ENCODE measurements at places on chromosomes 7 and 10.

DNA sequence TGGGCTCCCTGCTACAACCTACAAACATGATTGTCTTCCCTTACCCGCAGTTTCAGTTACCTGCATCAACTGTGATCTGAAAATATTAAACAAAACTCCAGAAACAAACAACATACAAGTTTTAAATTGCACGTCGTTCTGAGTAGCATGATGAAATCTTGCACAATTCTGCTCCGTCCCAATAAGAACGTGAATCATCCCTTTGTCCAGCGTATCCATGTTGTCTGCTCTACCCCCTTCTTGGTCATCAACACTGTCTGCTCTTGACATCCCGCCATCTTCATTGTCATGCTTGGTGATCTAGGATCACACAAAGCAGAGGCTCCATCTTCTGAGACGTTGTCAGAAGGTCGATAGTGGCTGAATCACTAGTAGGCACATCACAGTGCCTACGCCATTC lies 53.9 kb downstream of the ACADSB start:
- no peak for DNase-seq

DNA sequence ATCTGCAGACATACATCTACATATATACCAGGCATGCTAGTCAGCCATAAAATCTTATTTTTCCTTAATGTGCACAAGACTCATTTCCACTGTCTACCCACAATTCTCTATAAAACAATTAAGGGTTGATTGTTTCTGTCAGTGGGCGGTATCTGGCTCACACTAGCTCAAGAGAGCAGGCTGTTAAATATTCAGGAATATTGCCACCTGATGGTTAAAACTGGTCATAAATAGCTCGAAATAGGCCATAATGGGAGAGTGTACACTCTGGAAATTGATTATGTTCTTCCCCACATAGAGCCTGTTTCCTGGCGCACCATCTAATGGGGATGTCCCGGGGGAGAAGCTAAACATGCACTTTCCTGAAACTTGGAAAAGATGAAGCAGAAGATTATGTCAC lies 620.6 kb upstream of the ANKRD30A start:
- no peak for DNase-seq

- DNase-seq = no peak
These were observed 37.4 kb downstream of the ZNRF2 start for GRCh38 chr7:30321882-30322192.

DNA sequence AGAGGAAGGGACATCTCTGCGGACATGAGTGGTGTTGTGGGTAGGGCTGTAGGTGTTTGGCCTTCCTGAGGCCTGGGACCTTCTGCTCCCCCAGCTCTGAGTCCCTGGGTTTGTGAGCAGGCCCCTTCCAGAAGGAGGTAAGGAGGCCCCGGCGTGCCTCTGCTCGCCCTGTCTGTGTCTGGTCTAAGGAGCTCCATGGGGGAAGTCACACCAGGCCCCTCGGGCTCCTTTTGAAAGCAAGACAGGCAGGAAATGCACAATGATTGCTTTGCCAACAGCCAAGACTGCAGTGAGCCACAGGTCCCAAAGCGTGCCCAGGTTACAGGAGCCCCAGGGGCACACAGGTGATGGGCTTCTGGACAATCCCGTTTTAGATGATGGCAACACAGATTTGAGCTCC lies 89.5 kb downstream of the FAM53B start:
- DNase-seq = no peak

DNA sequence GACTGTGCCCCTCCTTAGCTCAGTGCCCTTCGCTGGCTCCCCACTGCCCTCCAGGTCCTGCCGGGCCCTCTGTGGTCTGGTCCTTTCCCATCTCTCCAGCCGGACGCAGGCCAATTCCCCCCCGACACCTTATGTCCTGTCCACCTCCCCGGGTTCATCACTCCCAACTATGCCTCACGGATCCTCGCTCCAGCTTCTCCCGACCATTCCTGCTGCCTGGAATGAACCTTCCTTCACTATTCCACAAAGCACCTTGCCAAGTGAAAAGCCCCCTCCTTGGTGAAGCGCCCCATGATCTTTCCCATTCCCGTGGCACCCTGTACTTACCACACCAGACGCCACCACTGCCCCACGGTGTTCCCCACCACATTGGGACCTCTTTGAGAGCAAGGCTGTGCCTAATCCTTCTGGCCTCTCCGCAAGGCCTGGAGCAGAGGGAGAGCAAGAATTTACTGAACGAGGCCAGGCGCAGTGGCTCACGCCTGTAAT lies 47.2 kb downstream of the TMEM270 start:
- no peak for DNase-seq

DNA sequence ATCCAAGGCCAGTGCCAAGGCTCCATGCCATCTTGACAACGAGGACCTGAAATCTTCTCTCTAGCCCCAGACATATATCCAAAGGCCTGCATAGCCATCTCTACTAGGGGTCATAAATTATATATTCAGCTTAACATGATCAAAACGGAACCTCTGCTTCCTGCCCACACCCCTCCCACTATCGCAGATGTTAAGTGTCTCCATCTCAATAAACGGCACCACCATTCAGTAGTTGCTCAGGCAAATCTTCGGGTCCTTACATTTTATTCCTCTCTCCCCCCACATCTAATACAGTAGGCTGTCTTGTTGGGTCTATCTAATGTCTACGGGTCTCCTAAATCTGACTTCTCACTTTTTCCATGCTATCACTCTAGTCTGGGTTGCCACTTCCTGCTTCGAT lies 201.1 kb upstream of the PLXNA4 start:
- DNase-seq = no peak

DNA sequence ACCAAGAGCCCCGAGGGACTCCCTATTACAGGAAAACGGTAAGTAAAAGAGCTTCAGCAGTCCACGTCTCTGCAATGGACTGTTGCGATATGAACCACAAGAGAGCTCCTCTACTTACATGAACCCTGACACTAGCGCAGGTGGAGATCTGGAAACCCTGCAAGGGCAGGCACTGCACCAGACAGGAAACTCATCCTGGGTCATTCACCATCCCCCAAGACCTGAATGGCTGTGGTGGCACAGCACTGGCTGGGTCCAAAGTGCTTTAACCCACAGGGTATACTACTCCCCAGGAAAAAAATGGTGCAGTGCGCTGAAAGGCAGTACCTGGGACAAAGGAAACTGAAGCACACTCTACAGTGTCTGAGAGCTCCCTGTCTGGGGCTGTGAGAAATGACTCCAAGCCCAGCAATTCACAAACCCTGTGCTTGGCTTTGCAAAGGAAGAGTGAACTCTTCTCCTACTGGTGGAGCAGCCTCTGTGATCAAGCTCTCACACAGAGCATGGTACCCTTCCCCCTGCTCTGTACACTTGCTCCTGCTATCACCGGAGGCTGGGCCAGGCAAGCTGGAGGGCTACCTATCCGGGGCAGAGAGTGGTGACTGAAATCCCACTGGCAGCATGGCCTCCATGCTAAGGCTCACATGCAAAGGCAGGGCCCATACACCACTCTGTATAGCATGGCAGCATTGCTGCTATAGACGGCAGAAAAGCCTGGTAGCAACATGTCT lies 44.9 kb downstream of the HIBADH start:
- no peak for DNase-seq

DNA sequence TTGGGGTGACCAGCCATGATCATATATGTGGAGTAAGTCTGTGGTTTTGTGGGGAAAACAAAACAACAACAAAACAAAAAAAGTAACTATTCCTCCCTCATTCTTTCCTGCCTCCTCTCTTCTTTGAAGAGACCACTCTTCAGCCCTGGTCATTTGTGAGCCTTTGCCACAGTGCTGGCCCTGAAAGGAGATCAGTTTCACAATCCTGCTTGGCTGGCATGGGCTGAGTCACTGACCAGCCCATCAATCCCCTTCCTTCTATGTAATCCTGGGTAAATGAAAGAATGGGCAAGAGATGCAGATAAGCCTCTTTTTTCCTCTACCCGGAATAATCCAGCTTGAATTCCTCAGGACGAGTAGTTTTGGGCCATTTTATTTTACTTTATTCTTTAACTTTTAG lies 13.6 kb downstream of the CSTF2T start:
- DNase-seq = no peak

DNA sequence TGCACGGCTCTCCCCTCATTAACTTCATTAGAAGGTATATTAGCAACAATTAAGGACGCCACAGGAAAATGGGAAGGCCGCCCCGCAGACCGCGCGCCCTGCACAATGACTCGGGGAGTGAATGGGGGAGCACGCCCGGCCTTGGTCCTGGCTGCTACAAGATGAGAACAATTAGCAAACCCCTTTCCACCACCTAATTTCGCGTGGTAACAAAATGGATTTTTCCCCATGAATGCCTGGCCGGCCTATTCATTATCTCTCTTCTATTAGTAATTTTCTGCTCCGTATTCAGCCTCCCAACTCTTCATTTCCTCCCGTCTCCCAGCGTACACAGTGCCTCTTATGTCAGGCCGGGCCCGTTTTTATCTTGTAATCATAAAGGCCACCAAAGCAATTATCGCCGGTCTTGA lies 346.9 kb downstream of the DNAJB6 start:
- DNase-seq = no peak

GRCh38 chr7:93219868-93220267 lies 6.4 kb downstream of the HEPACAM2 start:
- DNase-seq = no peak

- DNase-seq = no peak
These were observed 75.1 kb downstream of the GRK5 start for GRCh38 chr10:119282446-119282845.

GRCh38 chr10:115875172-115875571 lies 397.8 kb downstream of the GFRA1 start:
- no peak for DNase-seq

GRCh38 chr7:158255558-158255957 lies 332.1 kb downstream of the PTPRN2 start:
- DNase-seq = no peak

GRCh38 chr10:20237091-20237570 lies 420.9 kb downstream of the PLXDC2 start:
- DNase-seq = no peak

DNA sequence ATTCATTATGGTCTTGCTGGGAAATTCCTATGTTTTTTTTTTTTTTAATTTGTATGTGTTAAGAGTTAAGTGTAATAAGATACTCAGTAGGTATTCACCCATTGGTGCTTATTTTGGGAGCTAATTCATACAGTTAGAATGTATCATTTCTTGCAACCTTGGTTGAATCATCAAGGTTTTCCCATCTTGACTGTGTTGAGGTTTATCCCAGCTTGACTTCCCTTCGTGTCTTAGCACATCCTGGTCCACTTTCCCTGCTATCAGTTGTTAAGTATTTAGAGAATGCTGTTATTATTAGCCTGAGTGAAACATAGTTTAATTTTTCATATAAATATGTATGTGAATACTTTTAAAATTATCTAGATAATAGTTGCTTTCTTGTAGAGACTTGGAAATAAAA lies 20.8 kb downstream of the RALA start:
- no peak for DNase-seq

- no peak for DNase-seq
These were observed 325.6 kb downstream of the HPSE2 start for GRCh38 chr10:98910048-98910447.

DNA sequence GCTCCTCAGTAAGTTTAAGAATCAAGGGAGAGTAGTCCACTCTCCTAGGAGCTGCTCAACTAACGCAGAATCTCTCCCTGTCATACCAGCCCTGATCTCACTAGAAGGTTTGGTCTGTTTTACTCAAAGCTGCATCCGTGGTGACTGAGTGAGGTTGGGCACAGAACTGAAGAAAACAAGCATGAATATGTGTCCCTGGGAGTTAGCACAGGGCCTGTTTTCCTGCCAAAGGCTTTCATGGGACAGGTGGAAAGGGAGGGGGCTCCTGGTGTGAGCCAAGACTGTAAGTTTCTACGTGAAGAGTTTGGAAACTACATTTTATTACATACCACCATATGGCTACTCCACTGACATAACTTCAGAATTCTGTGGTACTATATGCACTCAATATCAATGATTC lies 705.9 kb downstream of the MAGI2 start:
- DNase-seq = no peak

DNA sequence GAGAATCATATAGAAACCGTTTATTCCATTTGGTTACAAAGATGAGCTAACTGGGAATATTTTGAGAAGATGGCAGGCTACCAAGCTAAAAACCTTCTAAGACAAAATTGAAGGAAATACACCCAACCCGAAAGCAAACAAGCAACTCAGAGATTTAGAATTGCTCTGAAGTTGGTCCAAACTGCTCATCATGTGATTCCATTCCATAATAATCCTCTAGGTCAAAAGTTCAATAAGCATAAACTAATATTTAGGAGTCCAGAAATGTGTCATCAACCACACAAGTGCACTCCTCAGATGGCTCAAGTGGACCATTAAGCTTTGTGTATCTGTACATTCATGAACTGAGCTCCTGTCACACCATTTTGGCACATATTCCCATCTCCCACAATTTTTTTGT lies 28.7 kb downstream of the DGKI start:
- DNase-seq = no peak

DNA sequence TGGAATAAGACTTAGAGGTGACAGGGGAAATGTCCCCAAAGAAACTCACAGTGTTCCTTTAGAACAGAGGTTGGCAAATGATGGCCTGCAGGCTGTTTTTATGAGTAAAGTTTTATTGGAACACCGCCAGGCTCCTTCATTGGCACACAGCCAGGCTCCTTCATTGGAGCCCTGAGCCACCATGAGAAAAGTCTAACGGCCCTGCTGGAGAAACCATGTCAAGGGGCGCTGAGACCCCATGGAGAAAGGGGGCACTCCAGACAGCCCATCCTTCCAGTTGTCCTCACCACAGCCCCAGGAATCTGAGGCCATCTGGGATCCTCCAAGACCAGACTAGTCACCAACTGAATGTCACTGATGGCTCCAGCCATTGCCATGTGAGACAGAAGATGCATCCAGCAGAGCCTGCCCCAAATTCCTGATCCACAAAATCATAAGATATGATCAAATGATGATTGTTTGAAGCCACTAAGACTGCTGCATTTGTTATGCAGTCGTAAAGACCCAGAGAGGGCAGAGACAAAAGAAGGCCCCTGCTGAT lies 88.2 kb upstream of the GPR26 start:
- no peak for DNase-seq

DNA sequence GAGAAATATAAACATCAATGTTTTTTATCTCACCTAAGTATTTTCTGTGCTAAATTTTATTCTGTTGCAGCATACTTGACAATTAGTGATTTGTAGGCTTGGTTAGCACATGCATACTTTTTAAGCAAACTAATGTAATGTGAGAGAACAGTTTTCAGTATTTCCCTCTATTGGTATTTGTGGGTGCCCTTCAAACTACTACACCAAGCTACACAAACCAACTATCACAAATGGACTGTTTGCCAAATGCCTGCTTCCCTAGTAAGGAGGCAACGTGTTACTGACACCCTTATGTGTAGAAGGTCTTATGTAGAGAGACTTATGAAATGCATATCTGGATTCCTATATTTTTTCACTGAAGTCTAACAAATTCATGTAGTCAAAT lies 98.4 kb upstream of the FZD1 start:
- no peak for DNase-seq

- no peak for DNase-seq
These were observed 138.9 kb downstream of the JAZF1 start for GRCh38 chr7:28041508-28042314.

DNA sequence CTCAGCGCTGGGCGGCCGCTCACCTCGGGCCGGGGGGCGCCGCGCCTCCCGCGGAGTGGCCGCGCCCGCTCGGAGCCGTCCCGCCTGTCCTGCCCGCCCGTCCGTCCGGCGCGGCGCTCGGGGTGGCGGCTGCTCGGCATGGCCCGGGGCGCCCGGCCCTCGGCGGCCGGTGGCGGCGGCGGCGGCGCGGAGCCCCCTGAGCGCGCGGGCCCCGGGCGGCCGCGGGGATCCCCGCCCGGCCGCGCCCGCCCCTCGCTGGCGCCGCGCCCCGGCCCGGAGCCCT lies 338 bp downstream of the SDK1 start:
- DNase-seq = no peak

All from nucleus accumbens (tissue), 56 donors.